Umbilical cord (tissue), 2 donors: ENCODE measurements at places on chromosomes 11 and 22.

GRCh38 chr22:23523713-23524112, 56.4 kb downstream of the IGLL1 start:
- no peak for DNase-seq

DNA sequence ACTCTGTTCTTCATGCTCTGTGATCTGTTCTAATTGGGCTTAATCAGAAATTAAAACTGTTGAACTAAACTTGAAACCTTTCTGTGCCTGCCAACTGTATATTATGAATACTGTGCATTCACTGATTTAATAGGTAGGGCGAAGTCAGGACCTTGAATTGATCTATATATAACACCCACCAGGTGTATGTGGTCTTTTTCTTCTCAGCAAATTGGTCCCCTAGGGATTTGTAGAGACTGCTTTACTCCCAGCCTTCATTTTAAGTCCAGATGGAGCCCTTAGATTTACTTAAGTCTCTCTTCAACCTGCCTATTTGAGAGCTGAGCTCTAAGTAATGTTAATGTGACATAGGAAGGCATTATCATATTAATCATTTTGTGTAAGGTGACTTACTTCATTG, 257.5 kb downstream of the TMEM135 start:
- no peak for DNase-seq

DNA sequence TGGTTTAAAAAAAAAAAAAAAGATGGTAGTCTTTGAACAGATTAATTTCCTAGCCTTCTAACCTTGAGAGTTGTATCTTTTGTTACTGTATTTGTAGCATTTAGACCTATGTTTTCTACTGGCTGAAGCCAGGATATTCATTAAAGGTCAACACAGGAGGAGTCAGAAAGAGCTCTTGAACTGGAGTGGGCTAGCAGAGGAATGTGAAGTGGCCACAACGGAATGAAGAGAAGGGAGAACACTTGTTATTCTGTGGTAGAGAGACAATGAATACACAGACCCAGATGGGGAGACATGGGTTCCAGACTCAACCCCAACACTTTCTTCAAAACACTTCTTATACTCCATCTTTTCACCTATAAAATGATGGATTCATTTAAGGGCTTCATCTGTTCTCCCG, 88.1 kb downstream of the RELT start:
- no peak for DNase-seq

GRCh38 chr11:130118636-130119387, 40.8 kb upstream of the ST14 start:
- DNase-seq: no peak

- DNase-seq: no peak
These were observed 548 bp downstream of the FDXACB1 start for GRCh38 chr11:111878385-111878848.

GRCh38 chr11:128503245-128503991, 83.9 kb downstream of the ETS1 start:
- no peak for DNase-seq
